ENCODE measurements at places on chromosomes 1 and 21. TPM values are rescaled to one million over a fixed set of nuclear protein-coding genes. Genes with fewer than 3 reads are reported as not detected.
A peak's percentile ranks its signal among the peaks of the same experiment; 100 is the strongest.

LINGO4 gene
- total RNA-seq: not detected

PRR9 gene
- total RNA-seq: not detected

CDC42BPA gene
- total RNA-seq: 35.4 TPM

NUP210L gene
- 0.21 TPM for total RNA-seq

PAQR6 gene
- not detected for total RNA-seq

MTOR gene
- total RNA-seq: 40.4 TPM

TMEM183A gene
- 83.4 TPM for total RNA-seq

EPS8L3 gene
- total RNA-seq: 0.26 TPM

- H3K4me1 ChIP-seq: no peaks in the 10 kb centered on the region
- no peak overlapping the region for H3K27ac ChIP-seq
- no peaks in the 10 kb centered on the region for H3K27me3 ChIP-seq
- DNase-seq: no peak
- no peak overlapping the region for H3K4me3 ChIP-seq
Observed at GRCh38 chr21:22174746-22175145, 1176.5 kb downstream of the NCAM2 start.

DNA sequence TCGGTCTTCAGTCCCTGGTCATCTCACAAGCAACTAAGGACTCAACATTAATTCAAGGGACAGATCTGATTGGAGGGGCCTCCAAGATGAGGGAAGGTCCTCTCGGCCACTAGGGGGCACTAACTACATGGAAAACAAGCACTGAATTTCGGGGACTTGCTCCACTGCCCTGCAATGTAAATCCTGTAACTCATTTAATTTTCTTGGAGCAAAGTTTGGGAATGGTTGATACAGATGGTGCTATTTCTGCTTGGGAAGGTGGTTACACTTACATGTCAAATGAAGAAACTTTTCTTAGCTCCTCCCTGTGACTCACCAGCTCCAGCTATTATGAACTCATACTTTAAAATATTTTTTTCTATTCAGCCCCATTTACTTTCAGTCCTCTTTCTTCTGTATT lies 97.4 kb upstream of the KCNJ15 start:
- H3K36me3 ChIP-seq: no peaks in the 10 kb centered on the region
- H3K4me3 ChIP-seq: no peak overlapping the region
- DNase-seq: peak; percentile 34
- no peaks in the 10 kb centered on the region for H3K27me3 ChIP-seq
- H3K4me1 ChIP-seq: no peaks in the 10 kb centered on the region

DNA sequence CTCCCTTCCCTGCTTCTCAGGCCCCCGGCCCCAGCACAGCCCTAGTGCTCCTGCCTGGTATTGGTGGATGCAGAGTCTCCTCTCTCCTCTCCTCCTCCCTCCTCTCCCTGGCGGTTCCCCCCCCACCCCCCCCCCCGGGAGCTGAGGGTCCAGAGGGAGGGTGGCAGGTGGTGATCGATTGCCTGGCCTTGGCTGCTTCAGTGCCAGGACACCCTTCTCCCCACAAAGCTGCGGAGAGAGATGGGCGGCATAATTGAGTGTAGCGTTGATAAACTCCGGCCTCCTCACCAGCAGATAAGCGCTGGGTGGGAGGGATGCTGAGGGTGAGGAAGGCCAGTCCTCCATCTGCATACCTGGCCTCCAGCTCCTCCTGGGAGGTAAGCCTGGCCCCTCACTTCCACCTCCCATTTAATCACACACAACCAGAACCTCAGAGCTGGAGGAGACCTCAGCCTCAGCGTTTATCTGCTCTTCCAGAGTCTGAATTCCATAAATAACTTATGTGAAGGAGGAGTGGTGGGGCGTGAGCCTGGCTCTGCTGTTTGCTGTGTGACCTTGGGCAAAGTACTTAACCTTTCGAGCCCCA lies 60.8 kb downstream of the LRRN2 start:
- no peaks in the 10 kb centered on the region for H3K27me3 ChIP-seq
- no peak overlapping the region for H3K27ac ChIP-seq
- no peak for DNase-seq
- H3K36me3 ChIP-seq: no peaks in the 10 kb centered on the region
- no peak overlapping the region for H3K4me3 ChIP-seq

DNA sequence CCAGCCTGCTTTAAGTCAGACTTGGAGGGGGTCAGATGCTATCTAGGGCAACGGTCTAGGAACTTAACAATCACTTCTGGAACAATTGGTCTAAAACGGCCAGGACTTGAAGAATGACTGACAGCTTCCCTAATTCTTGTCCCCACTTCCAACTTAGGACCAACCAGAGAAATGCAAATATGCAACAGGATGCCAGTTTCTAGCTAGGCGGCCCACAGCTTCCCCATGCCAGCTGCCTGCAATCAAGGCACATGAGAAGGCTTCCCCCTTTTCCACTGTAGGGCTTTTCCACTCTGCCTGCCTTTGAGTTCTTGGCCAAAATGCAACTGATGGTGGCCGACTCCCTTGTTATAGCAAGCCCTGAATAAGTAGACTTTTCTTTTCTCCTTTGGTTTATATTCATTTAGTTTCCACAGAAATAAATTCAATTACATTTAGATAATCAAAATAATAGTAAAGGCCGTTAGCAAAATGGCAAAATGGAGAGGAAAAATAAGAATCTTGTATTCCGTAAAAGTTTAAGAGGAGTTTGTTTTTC lies 80.9 kb downstream of the BACH1 start:
- H3K27me3 ChIP-seq: no peaks in the 10 kb centered on the region
- no peak for DNase-seq
- H3K4me3 ChIP-seq: no peak overlapping the region

GRCh38 chr1:15757016-15757543 lies 1.5 kb upstream of the FBLIM1 start:
- no peak for DNase-seq
- no peaks in the 10 kb centered on the region for H3K36me3 ChIP-seq
- peaks cover 4% of the 10 kb centered on the region for H3K4me1 ChIP-seq
- peak overlapping the region; percentile 78 for H3K27ac ChIP-seq
- no peak overlapping the region for H3K4me3 ChIP-seq

GRCh38 chr1:47527653-47528272 lies 89.9 kb downstream of the FOXD2 start:
- H3K4me3 ChIP-seq: no peak overlapping the region
- no peak overlapping the region for H3K27ac ChIP-seq
- H3K36me3 ChIP-seq: no peaks in the 10 kb centered on the region
- H3K27me3 ChIP-seq: no peaks in the 10 kb centered on the region
- no peak for DNase-seq
- H3K4me1 ChIP-seq: no peaks in the 10 kb centered on the region

- no peak for DNase-seq
- no peaks in the 10 kb centered on the region for H3K27me3 ChIP-seq
- no peaks in the 10 kb centered on the region for H3K36me3 ChIP-seq
- H3K4me3 ChIP-seq: no peak overlapping the region
- peaks cover 5% of the 10 kb centered on the region for H3K4me1 ChIP-seq
Observed at GRCh38 chr1:149932474-149932873, 4.2 kb downstream of the MTMR11 start.

DNA sequence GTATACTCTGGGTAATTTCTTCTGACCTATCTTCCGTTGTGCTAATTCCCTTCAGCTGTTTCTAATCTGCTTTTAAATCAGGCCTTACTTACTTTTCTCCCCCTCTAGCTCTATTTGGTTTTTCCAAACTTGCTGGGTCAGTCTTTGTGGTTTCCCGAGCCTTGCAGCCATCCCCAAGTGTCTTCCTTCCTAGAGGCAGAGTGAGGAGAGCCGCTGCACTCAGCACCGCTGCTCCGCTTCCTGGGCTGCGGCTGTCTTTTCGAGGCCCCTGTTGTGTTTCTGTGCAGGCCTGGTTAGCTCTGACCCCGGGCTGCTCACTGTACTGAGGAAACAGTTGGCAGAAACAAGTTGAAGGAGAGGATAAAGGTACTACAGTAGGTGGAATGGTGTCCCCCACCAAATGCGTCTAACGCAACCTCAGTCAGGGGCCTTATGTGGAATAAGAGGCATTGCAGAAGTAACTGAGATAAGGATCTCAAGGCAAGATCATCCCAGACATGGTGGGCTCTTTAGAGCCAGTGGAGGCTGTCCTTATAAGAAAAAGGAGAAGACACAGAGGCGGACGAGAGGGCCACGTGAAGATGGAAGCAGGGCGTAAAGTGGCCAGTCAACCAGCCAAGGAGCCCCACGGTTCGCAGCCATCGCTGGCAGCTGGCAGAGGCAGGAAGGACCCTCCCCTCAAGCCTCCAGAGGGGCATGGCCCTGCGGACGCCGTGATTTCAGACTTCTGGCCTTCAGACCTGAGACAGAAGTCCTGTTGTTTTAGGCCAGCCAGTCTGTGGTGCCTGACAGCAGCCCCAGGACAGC lies 10.5 kb downstream of the WNT9A start:
- no peak for DNase-seq
- no peak overlapping the region for H3K27ac ChIP-seq
- H3K4me1 ChIP-seq: no peaks in the 10 kb centered on the region
- no peaks in the 10 kb centered on the region for H3K27me3 ChIP-seq

- no peaks in the 10 kb centered on the region for H3K36me3 ChIP-seq
- no peak overlapping the region for H3K27ac ChIP-seq
- DNase-seq: no peak
- no peak overlapping the region for H3K4me3 ChIP-seq
- H3K4me1 ChIP-seq: peaks cover 12% of the 10 kb centered on the region
Observed at GRCh38 chr1:27478098-27478497, 11.9 kb downstream of the WASF2 start.

DNA sequence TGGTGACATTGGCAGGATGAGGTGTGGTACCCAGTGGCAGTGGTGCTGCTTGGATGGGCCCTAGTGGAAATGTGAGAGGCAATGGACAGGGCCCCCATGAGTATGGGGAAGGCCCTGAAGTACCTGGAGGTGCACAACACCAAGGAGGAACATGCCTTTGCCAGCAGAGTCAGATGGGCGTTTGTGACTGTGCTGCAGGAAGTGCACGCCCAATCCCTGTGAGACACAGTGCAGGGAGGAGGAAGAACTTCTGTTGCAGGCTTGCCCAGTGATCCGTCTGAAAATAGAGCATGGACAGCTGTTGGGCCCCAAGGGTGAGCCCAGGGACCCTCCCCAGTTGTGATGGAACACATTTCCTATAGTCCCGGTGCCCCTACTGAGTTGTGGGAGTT lies 42.7 kb downstream of the GJA5 start:
- H3K4me1 ChIP-seq: no peaks in the 10 kb centered on the region
- no peak for DNase-seq
- H3K27me3 ChIP-seq: no peaks in the 10 kb centered on the region
- no peak overlapping the region for H3K27ac ChIP-seq

DNA sequence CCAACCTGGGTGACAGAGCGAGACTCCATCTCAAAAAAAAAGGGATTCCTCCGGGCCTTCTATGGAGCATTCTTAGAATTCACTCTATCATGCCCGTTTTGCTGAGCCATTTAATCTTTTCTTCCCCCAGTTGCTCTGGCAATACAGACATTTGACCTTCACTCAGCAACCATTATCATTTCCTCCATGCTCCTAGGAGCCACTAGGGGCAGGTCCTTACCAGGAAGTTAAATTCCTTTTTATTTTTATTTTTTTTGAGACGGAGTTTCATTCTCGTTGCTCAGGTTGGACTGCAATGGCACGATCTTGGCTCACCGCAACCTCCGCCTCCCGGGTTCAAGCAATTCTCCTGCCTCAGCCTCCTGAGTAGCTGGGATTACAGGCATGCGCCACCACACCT lies 9.7 kb upstream of the CGN start:
- no peaks in the 10 kb centered on the region for H3K27me3 ChIP-seq
- no peak overlapping the region for H3K27ac ChIP-seq
- DNase-seq: no peak

- no peak overlapping the region for H3K4me3 ChIP-seq
- H3K27me3 ChIP-seq: peaks cover 5% of the 10 kb centered on the region
- no peaks in the 10 kb centered on the region for H3K36me3 ChIP-seq
- H3K27ac ChIP-seq: no peak overlapping the region
- H3K4me1 ChIP-seq: peaks cover 13% of the 10 kb centered on the region
Observed at GRCh38 chr1:159170639-159171038, 776 bp upstream of the CADM3 start.

GRCh38 chr1:29719253-29719652 lies 482.9 kb downstream of the PTPRU start:
- DNase-seq: no peak
- H3K4me3 ChIP-seq: no peak overlapping the region
- no peaks in the 10 kb centered on the region for H3K4me1 ChIP-seq
- H3K27ac ChIP-seq: no peak overlapping the region
- H3K36me3 ChIP-seq: no peaks in the 10 kb centered on the region

GRCh38 chr21:41580758-41581554 lies 73.0 kb upstream of the TMPRSS2 start:
- H3K36me3 ChIP-seq: no peaks in the 10 kb centered on the region
- no peak overlapping the region for H3K27ac ChIP-seq
- DNase-seq: no peak
- no peaks in the 10 kb centered on the region for H3K27me3 ChIP-seq

DNA sequence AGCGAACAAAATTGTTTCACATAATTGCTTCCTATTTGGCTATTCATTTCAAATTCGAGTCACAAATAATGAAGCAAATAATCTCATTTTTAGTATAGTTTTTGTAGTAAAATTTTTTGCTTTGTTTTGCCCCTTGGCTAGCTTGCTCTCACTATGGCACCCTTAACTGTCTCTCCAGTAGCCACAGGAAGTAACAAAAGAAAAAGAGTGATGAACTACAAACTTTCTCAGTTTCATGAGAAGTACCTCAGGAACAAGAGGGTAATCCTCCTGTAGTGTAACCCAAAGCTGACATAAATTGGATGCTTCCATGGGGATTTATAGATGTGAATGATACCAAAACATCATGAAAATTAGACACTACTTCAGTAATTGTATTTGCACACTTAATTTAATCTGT lies 242.9 kb downstream of the BARHL2 start:
- H3K4me3 ChIP-seq: no peak overlapping the region
- DNase-seq: no peak
- H3K4me1 ChIP-seq: no peaks in the 10 kb centered on the region
- no peaks in the 10 kb centered on the region for H3K36me3 ChIP-seq
- no peak overlapping the region for H3K27ac ChIP-seq

All from uterus (tissue), 4 donors.